Fibroblast of skin of left biceps (primary cell): ENCODE measurements at places on chromosomes 16 and 17.

- peak; percentile 79 for DNase-seq
These were observed 109.7 kb downstream of the C16orf95 start for GRCh38 chr16:87207509-87207908.

GRCh38 chr16:13629704-13630103, 290.2 kb upstream of the ERCC4 start:
- no peak for DNase-seq

DNA sequence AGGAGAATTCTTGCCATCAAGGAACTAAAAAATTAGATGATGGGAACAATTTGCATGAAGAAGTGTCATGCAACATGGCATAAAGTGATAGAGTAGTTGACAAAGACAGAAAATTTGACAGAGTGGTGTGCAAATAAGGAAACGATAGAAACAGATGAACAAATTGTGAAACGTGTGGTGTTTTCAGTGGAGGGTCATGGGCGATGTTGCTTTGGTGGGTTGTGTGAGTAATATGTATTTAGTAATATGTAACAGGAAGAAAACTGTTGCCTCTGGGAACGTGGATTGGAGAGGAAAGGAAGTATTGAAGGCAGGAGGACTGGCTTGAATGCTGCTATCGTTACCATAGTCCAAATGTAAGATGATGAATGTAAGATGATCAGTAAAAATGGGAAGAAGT, 3.6 kb downstream of the COX10 start:
- no peak for DNase-seq

DNA sequence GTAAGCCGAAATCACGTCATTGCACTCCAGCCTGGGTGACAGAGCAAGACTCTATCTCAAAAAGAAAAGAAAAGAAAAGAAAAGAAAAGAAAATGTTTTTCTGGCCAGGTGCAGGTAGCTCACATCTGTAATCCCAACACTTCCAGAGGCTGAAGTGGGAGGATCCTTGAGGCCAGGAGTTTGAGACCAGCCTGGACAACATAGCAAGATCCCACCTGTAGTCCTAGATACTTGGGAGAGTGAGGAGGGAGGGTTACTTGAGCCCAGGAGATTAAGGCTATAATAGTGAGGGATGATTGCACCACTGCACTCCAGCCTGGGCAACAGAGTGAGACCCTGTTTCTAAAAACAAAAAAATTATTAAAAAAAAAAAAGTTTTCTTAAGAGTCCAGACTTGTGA, 2.5 kb upstream of the ATP5MC1 start:
- DNase-seq: no peak

DNA sequence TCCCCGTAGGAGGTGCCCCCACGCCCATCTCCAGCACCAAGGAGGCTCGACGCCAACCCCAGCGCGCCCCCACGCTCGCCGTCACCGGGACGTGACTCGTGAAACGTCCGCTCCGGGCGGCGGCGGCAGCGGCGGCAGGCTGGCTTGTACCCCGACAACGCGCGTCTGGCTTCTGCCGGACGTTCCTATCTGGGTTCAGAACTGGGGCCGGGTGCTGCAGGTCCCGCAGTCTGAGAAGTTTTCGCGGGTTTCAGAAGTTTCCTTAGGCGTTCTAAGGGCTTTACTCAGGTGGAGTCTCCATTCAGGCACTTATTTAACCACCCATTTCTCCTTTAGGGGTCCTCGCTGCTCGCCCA, 672 bp upstream of the ALKBH5 start:
- DNase-seq: peak; percentile 69

DNA sequence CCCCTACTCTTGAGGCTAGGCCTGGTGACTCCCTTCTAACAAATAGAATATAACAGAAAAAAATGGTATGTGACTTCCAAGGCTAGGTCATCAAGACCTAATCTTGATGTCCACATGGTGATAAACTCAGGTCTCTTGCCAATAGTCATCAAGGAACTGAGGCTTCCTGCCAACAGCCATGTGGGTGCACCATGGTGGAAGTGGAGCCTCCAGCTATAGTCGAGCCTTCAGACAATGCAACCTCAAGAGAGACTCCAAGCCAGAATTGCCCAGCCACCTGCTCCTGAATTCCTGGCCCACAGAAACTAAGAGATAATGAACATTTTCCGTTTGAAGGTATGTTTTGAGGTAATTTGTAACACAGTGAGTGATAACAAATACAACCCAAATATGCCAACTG, 55.9 kb upstream of the SREBF1 start:
- no peak for DNase-seq

DNA sequence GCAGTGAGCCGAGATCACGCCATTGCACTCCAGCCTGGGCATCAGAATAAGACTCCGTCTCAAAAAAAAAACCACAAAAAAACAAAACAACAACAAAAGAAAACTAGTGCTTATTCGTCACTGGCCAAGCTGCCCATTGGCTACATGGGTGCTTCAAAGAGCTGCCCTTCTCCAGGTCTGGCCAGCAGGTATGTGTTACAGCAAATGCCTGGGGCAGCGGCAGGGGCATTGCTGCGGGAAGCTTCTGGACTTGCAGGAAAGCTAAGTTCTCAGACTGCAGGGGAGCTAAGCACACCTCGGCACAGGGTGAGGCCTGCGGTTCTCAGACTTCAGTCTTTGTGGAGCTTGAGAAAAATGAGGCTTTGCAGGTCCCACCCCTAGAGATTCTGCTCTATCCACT, 4.1 kb upstream of the STH start:
- DNase-seq: no peak

DNA sequence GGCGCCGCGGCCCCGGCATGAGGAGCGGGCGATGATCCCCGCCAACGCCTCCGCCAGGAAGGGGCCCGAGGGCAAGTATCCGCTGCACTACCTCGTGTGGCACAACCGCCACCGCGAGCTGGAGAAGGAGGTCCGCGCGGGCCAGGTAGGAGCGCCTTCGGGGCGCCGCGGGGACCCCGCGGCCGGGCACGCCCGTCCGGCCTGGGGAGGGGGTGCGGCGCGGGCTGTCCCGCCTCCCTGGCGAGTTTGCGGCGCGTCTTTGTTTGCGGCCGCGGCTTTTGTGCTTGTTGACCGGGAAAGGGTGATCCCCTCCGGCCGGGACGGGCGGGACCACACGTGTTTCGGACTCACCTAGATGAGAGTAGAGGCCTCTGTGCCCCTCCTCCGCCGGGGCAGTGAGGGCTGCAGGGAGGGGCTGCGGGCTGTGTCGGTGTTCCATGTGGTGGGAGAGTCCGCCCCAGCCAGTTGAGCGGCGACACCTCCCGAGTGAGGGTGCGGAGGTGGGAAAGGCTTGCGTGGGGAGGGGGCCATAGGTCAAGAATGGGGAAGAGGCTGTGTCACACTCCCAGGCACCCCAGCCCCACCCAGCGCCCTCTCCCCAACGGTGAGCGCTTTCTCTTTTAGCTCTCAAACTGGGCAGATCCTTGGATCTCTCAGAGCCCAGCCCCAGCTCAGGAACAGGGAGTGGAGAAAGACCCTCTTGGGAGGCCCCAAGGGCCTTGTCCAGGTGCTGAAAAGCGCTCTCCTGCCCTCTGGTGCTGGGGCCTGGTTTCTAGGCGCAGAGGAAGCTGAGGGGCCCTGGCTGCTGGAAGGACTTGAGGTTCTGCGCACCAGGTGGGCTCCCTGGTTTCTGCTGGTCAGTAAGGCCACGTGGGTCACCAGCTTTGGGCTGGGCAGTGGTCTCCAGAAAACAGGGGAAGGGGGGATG, 923 bp downstream of the ANKRD13B start:
- no peak for DNase-seq

DNA sequence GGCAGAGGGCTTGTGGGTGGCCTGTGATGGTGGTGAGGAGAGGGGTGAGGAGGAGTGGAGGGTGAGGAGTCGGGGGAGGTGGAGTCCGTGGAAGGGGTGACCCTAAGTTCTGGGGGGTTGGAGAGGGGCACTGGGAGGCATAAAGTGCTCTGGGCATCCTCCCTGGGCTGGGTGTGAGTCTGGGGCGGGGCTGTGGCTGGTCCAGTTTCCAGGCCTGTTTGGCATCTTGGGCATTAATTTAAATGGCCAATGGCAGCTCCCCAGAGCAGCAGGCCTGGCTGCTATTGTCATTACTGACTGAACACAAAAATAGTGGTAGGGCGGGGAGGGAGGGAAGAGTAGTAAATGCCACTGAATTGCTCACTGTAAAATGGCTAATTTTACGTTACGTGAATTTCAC, 7.7 kb upstream of the ARHGAP23 start:
- no peak for DNase-seq

DNA sequence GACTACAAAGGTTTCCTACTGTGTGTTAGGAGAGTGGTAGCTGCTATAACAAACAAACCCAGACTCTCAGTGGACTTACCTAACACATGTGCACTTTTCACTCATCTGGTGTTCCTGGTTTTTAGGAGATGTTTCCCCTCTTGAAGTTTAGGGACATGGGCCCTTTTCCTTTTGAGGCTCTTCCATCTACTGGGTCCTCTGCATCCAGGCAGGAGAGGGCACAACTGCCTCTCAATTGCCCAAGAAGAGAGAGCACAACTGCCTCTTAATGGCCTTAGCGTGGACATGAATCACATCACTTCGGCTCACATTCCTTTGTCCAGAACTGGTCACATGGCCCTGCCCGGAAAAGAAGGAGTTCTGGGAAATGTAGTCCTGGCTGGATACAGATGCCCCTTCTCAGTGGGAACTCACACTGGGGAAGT, 9.8 kb upstream of the TNRC6C start:
- no peak for DNase-seq

DNA sequence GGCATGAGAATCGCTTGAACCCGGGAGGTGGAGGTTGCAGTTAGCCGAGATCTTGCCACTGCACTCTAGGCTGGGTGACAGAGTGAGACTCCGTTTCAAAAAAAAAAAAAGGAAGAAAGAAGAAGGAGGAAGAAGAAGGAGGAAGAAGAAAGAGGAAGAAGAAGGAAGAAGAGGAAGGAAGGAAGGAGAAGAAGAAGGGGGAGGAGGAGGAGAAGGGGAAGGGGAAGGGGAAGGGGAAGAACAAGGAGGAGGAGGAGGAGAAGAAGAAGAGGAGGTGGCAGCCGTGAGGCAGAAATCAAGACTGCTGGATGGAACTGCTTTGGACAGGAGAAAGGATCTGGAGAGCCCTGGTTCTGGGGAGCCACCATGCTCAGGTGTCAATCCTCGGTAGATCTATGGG, 29.7 kb upstream of the PEMT start:
- no peak for DNase-seq

- peak; percentile 92 for DNase-seq
These were observed 762 bp upstream of the MED13 start for GRCh38 chr17:62065611-62066468.

DNA sequence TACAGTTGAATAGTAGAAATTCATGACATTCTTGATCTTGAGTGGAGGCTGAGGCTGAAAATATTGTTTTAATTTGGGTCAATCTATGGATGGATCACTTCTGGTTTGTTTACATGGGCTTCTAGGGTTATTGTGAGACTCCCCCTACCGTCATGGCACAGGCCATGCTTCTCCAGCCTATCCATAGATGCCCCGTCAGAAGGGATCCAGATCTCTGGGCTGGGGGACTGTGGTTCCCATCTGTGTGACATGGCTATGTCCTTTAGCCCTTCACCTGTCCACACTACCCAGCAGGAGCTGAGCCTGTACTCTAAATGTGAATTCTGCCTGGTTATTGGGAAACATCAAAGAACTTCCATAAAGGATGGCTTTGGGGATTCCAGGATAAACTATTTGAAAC, 160.4 kb downstream of the ABCC12 start:
- DNase-seq: no peak

GRCh38 chr16:71781741-71782140, 26.9 kb downstream of the AP1G1 start:
- no peak for DNase-seq

DNA sequence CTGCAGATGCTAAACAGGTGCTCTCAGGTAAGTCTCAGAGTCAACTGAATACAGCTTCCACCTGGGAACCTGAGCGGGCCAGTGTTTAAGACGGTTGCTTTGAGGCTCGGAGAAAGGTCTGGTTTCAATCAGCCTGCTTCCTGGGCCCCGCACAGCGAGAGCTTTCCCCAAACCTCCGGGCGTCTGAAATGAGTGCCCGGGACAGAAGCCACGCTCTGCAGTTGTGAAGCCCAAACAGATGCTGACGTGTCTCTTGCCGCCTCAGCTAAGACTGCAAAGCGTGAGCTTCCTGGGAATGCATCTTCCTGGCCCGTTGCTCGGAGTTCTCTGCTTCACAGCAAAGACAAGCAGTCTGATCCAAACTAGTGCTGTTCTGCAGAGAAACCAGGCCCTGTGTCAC, 36.7 kb downstream of the PLXDC1 start:
- no peak for DNase-seq

- no peak for DNase-seq
These were observed 9.8 kb downstream of the PSKH1 start for GRCh38 chr16:67902831-67903230.

- peak; percentile 29 for DNase-seq
These were observed 76.2 kb upstream of the CDC42EP4 start for GRCh38 chr17:73387746-73388577.

DNA sequence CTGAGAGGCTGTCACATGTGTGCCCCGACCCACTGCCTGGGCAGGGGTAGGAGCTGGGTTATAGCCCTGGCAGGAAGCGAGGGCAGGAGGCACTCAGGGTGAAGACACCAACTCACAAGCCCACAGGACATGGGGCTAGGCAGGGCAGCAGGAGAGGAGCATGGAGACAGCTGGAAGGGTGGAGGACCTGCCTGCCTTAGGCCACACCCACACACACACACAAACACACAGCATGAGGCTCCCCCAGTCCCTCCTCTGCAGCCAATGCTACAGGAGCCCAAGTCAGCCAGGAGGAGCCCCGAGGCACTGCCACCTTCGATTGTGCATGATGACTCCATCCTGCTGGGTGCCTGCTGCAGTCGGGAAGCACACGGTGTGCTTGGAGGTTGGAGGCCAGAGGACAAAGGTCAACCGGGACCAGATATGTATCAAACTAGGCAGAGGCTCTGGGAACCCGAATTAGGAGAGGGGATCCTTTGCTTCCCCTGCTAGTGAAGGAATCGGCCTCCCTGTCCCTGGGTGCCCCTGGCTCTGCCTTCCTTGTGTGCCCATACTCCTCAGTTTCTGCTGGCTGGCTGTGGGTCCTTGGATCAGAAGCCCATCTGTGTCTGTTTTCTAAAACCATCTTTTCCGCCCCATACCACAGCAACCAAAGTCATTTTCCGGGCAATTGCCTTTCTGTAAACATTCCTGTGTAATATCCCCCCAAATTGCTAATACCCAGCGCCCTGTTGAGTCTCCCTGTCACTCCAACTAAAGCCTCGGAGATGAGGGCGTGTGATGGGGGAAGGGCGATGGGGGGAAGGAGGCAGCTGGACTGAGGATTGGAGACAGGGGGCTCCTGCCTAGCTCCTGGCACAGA, 20.5 kb downstream of the SRCIN1 start:
- DNase-seq: no peak

- no peak for DNase-seq
These were observed 1.4 kb upstream of the TBC1D24 start for GRCh38 chr16:2473446-2473926.

GRCh38 chr17:78895322-78895721, 7.7 kb downstream of the CEP295NL start:
- no peak for DNase-seq

DNA sequence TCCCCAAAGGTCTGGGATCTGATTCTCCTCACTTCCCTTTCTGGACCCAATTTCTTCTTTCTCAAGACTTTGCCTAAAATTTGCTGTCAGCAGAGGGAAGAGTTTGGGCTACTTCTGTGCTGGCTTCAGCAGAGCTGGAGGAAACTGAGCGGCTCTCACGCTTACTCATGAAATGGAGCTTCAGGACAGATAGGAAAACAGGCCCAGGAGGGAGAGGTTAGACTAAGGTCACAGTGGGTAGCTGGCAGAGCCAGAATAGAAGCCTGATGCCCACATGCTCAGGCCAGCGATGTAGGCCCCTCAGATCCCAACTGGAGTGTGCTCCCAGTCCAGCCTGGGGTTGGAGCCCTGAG, 593 bp downstream of the SLC38A7 start:
- no peak for DNase-seq
